ENCODE measurements at places on chromosomes 11 and 22.

DNA sequence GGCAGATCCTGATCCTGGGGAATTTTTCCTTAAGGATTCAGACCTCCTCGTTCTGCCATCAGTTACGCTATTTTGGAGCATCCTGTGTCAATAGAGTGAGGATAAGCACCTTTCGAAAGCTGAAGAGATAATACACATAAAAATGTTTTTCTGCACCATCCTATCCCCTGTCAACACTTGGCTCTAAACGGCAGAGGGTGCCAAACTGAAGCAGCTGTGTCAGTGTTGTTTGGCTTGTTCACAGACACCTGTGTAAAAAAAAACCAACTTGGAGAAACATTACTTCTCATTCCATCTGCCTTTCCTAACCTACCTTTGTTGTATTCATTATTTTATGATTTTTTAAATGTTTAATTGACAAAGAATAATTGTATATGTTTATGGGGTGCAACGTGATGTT is 417.0 kb upstream of the DDI1 start:
- DNase-seq, result peak; percentile 9

GRCh38 chr11:123206791-123207434 is 11.9 kb upstream of the CLMP start:
- no peak for DNase-seq

- DNase-seq, result no peak
Measured at GRCh38 chr22:46864314-46865051, 102.0 kb downstream of the TBC1D22A start.

- no peak for DNase-seq
Measured at GRCh38 chr11:122253589-122254231, 137.7 kb upstream of the BLID start.

GRCh38 chr11:680970-681369 is 14.1 kb downstream of the DEAF1 start:
- DNase-seq, result no peak

GRCh38 chr11:132284048-132284447 is 913.6 kb downstream of the NTM start:
- DNase-seq, result no peak

GRCh38 chr22:38935023-38935422 is 22.4 kb upstream of the APOBEC3A start:
- no peak for DNase-seq

GRCh38 chr11:17635551-17635938 is 83.8 kb upstream of the MYOD1 start:
- no peak for DNase-seq

GRCh38 chr11:91178366-91178765 is 955.5 kb upstream of the CHORDC1 start:
- DNase-seq, result no peak

GRCh38 chr11:112355726-112356125 is 95.1 kb upstream of the PLET1 start:
- DNase-seq, result peak; percentile 47

DNA sequence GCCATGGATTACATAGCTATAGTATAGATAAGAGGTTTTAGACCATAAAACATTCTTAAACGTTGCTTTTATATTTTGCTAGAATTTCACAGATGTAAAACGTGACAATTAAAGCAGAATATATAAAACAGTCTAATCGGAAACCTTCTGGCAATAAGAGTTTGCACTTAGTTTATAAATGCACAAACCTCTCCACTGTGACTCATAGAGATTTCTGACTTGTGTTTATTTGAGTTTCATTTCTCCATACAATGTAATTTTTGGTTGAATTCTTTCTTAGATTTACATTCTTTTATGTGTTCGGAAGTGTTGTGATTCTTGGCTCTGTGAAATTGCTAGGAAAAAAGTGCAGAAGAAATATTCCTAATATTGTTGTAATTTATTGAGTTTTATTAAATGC is 288.7 kb upstream of the CTSC start:
- no peak for DNase-seq

GRCh38 chr11:15468466-15468865 is 353.7 kb downstream of the INSC start:
- DNase-seq, result no peak

GRCh38 chr11:8234425-8234821 is 29.3 kb downstream of the LMO1 start:
- DNase-seq, result no peak

- no peak for DNase-seq
Measured at GRCh38 chr11:32430568-32431381, 4.6 kb downstream of the WT1 start.

DNA sequence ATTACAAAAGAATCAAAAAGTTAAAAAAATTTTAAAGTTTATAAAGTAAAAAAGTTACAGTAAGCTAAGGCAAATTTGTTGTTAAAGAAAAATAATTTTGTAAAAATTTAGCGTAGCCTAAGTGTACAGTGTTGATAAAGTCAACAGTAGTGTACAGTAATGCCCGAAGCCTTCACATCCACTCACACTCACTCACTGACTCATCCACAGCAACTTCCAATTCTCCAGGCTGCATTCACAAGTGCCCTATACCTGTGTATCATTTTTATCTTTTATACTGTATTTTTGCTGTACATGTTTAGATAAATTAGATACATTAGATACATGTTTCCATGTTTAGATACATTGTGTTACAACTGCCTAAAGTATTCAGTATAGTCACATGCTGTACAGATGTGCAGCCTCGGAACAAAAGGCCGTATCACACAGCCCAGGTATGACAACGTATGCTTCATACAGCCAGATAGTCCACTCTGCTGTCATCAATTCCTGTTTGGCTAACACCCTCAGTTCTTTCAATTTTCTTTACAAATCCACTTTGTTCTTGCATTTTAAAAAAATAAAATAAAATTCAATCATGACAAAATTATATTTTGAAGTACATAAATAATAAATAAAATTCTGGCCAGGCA is 80.7 kb downstream of the RBFOX2 start:
- DNase-seq, result no peak

GRCh38 chr22:19508024-19508776 is 16.0 kb downstream of the CLDN5 start:
- no peak for DNase-seq

GRCh38 chr22:35739076-35739930 is 21.6 kb downstream of the APOL5 start:
- DNase-seq, result peak; percentile 32

DNA sequence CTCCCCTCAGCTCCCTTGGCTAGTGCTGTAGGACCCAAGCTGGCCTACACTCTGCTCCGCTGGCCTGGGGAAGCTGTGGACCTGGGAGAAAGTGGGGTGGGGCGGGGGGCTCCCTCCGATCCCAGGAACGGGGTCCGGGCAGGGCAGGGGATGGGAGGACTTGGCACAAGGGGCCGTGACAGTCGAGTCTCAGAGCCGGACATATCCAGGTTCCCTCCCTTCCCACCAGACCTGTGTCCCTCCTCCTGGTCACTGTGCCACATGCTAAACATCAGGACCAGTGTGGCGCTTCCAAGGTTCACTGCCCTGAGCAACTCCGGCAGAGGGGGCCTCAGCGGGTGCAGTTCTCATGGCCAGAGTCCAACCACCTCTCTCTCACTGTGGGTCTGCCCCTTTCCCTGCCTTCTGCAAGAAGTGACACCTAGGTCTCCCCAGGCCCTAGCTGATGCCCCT is 2.0 kb downstream of the DUSP8 start:
- DNase-seq, result no peak

GRCh38 chr11:75195167-75195962 is 44.5 kb downstream of the SLCO2B1 start:
- no peak for DNase-seq

DNA sequence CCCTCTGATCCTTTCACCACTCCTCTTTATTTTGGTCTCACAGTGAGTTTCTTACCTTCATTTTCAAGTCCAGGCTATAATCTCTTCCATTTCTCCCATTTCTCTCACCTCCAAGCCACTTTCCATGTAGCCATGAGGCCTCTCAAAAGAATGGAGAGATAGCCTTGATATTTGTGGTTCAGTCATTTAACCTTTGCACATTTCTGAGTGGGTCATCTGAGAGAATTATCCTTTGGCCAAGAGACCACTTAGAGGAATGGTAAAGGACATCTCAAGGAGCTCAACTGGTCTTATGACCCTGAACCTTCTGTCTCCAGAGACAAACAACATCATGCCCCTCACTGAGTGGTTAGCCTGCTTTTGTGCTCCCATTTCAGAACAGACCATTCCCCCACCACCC is 121.1 kb downstream of the KIRREL3 start:
- no peak for DNase-seq

- DNase-seq, result no peak
Measured at GRCh38 chr11:100072131-100072530, 615.0 kb upstream of the ARHGAP42 start.

DNA sequence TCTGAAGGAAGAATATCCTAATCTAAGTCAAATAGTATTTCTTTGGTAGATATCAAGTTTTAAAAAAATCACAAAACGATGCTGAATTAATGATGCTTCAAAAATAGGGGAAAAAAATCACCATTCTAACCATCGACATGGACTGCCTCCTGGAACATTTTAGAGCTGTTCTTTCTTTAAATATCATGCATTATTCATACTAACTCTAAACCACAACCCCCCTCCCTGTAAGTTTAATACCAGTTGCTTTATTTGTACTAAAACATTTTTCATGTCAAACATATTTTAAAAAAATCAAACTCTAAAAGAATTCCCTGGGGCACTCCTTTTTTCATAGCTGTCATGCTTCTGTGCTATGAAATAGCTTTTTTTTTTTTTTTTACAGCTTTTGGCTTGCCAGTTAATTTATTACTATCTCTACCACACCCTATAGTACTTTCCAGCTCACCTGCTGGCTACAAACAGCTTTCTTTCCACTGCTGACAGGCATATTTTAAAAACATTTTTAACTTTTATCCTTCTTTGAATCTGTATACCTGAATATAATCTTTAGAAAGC is 256.9 kb downstream of the SOX6 start:
- DNase-seq, result no peak

DNA sequence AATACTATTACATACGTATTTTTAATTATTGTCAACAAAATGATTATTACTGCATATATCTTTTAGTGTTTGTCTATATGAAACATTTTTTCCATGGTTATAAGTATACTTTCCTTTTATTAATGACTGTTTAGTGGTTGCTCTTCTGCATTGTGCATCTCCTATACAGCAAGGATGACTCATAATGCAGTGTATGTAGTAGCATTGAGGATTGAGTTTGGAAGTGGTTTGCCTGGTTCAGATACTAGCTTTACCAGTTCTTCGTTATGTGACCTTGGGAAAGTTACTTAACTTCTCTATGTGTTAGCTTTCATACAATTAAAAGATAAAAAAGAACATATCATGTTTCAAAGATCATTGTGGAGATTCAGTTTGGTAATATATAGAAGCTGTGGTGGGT is 44.1 kb downstream of the CHORDC1 start:
- no peak for DNase-seq

DNA sequence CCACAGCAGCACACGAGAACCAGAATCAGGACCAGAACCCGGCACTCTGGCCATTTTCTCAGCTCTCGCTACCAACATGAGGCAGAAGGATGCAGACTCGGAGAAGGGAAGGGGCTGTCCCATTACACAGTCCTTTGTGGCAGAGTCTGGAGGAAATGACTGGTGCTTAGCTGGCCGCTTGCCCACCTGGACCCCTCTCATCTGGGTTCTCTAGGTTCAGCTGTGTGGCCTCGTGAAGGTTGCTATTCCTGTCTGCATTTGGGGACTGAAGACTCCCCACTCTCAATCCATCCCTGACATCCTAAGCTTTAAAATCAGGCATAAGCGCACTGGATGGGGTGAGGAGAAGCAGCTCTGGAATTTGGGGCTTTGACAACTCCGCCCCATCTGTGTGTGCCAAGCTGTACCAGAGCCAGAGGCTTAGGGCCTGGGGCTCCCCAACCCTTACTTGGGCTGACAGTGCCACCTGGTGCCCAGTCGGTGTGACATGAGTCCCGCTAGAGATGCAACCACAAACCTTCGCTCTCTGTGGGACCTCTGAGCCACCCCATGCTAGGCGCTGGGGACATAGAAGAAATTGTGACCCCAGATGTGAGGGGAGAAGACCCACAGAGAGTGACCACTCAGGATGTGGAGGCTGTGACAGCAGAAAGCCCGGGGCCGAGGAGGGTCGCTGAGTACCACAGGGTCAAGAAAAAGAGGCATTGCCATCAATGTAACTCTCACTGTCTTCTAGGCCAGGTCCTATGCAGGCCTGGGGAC is 35.8 kb upstream of the FCHSD2 start:
- peak; percentile 76 for DNase-seq

- DNase-seq, result no peak
Measured at GRCh38 chr22:19719050-19719482, 4.3 kb upstream of the GP1BB start.

- no peak for DNase-seq
Measured at GRCh38 chr11:134733646-134734045, 321.6 kb upstream of the B3GAT1 start.

DNA sequence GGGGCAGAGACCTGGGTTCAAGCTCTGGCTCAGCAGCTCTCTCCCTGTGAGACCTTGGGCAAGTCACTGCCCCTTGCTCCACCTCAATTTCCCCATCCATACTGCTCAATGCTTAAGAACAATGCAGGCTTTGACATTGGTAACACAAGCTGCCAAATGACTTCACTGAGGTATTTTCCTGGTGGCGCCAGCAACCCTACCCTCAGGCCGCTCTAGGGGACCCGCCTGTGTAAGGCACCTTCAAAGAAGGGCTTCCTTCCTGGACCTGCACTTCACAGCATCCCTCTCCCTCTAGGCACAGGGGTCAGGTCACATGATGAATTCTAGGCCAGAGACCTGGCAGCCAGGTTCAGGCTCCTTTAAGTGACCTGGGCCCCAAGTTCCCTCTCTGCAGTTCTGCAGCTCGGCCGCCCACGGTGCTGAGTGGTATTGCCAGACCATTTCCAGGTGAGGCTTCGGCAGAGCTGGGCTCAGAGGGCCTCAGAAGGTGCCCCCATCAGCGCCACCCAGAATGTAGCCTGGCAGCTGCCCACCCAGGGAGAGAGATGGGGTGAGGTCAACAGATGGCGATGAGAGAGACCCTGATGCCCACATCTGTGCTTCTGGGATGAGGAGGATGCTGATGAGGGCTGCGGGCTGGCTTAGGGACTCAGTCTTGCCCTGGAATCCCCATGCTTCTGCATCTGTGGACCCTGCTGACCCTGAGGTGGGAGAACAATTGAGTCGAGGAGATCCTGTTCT is 4.5 kb downstream of the WNT11 start:
- no peak for DNase-seq

All from HEK293T (cell line).